ENCODE measurements at places on chromosomes 7 and 10.

DNA sequence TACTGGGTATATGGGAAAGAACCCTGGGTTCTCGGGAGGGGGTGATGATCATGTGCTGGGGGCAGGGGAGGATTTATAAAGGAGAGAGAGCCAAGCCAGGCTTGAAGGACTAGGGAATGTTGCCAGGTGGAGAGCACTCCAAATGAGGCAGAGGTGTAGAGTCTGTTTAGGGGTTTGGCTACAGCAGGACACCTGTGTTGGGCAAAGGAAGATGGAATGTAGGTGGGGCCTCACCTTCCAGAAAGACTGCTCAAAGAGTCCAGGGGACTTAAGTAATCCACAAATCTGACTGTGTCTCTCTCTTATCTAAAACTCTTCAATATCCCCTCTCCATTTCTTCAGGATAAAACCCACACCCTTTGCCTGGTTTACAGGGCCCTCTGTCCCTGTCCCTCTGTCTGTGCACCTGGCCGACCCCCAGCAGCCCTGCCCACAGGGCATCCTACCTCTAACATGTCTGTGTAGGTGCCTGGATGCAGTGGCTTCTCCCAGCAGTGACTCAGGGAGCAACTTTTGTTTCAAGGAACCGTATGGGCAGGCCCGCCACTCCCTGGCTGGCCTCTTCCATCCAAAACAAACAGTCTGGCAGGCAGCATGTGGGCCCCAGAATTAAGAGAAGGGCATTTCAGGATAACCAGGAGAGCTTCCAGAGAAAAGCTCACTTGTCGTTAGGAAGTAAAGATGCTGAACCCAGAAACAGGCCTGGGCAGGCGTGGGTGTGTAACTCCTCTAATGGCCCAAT is 10.6 kb upstream of the PLEKHA1 start:
- DNase-seq = no peak

DNA sequence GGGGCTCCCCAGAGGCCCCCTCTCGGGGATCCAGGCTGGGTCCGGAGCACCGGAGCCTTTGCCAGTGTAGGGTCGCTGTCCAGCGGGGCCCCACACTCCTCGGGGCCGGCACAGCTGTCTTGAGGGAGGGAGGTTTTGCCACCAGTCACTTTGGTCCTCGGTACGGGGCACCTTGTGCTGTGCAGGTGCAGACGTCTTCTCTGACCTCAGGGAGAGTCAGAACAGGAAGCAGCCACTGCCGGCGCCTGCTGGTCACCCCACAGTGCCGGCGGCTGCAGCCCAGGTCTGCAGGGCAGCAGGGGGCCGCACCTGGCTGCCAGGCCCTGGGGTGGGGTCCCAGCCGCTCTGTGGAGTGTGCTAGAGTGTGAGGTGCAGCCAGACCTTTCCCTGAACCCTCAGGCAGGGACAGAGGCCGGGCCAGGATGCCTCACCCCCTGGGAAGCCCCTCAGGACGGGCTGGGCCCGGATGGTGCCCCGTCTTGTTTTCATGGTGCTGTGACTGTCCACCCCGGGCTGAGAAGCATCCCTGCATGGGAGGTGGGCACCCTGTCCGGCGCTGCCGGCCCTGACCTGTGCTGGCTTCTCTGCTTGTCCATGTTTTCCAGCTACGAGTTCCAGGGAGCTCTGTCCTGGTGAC is 8.2 kb downstream of the MAFK start:
- DNase-seq = no peak

GRCh38 chr10:14371581-14371980 is 40.9 kb upstream of the FRMD4A start:
- no peak for DNase-seq

- DNase-seq = no peak
Observed at GRCh38 chr7:19772306-19772705, 1.1 kb downstream of the TMEM196 start.

DNA sequence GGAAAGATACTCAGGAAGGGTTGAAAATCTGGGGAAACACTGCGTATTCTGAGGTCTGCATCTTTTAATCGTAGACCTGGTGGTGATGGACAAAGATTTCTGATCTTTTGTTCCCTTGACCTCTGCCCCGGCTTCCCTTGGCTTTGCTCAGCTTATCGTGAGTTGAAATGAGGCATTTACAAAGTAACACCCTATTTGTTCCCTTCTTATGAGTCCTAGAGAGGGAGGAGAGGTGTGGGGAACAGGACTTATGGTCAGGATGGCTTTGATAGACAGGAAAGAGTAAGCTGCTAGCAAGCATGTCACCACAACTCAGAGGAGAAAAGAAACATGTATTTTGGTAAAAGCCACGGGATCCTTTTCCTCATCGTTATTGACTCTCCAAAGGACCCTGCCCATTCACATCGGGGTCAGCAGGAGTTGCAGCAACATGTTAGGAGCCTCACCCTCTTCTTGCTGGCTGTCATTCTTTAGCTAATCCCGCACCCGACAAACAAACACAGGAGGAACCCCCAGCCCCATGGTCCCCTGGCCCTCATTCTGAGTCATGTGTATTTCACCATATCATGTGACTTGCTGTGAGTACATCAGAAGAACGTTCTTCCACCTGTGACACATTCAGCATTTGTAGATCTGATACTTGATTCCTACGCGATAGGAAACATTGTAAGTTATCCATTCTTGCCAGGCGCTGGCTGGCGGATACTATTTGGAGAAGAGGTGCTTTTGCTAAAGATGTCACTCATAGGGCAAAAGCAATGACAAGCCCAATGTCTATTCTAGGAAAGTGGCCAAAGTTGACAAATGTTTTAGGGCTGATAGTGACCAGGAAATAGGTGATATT is 170.1 kb downstream of the RTKN2 start:
- no peak for DNase-seq

DNA sequence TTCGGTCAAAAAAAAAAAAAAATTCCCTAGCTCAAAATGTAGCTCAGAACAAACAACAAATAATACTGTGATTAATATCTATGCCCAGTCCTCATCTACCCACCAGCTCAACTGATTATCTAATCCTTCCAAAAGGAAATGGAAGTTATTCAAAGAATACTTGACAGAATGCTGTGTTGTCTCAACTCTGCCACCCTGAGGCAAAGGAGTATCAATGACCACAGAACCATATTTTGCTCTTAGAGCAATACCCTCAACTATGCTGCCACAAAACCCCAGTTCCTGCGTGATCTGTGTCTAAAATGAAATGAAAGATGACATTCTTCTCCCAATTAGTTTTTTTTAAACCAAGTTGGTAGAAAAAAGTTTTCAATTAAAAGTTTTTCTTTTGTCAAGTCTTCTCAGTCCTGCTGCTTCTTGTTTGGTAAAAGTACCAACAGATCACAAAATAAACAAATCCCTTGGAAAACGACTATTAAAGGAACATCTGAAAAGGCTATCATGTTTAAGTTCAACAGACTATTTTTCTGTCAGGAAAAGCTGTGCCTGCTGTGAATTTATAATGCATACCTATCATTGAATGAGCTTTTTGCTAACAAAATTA is 21.6 kb downstream of the RBM28 start:
- DNase-seq = peak; percentile 7

GRCh38 chr7:16083931-16084330 is 337.4 kb downstream of the CRPPA start:
- DNase-seq = no peak

DNA sequence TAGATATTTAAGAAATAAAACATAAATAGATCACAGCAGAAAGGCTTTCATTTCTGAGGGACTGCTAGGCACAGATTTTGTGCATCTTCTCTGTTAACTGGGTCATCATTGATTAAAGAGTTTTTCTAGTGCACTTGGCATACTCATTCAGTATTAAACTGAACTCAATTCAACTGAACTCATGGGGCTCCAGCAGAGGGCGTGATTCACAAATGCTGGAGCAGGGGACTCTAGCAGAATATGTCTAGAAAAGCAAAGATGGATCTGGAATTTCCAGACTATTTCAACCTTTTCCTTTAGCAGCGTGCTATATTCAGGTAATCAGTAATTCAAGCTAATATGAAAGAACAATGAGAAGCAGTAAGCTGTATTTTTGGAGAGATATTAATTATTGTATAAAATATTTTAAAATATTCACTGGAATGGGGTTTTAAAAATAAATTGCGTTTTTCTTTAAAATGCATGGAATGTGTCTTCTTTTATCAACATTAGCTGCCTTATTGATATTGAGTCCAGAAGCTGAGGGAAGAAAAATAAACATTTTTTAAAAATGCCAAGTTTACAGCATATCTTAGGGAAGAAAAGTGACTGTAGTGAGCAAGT is 296.8 kb upstream of the CACNA2D1 start:
- DNase-seq = no peak

DNA sequence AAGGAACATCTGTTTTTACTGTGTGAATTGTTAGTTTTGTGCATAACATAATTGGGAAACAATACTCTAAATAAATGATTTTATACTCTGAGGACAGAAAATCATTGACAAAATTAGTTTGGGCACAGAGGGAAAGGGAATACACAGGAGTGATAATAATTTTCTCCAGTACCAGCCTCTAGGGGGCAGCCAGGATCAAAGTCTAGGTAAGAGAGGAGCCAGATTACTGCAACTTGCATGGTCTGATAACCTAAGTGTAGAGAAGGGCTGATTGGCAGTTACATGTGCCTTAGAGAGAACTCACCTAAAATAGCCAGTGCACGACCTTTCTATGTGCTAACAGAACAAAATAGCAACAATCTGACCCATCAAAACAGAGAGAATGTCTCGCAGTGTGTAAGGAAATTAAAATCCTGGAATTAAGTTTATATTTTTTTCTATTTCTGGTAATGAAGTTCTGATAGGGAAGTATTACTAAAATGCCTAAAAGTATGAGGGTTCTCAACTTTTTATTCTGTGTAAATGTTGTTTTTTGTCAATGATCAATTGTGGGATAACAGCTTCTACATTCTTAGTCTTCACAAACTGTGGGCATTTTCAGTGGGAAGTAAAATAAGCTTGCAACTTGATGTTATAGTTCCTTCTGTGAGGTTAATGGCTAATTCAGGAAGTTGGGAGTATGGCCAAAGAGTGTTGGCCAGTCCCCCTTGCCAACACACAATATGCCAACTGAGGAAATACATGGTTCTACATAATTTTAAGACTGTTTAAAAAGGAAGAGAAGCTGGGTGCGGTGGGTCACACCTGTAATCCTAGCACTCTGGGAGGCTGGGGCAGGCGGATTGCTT is 66.4 kb downstream of the EXOC6 start:
- DNase-seq = peak; percentile 35

GRCh38 chr10:102814453-102814871 is 22.8 kb downstream of the CYP17A1 start:
- no peak for DNase-seq

- peak; percentile 83 for DNase-seq
Observed at GRCh38 chr7:143884969-143885559, 16.9 kb downstream of the TCAF1 start.

GRCh38 chr10:71580926-71581325 is 138.7 kb downstream of the C10orf105 start:
- no peak for DNase-seq

DNA sequence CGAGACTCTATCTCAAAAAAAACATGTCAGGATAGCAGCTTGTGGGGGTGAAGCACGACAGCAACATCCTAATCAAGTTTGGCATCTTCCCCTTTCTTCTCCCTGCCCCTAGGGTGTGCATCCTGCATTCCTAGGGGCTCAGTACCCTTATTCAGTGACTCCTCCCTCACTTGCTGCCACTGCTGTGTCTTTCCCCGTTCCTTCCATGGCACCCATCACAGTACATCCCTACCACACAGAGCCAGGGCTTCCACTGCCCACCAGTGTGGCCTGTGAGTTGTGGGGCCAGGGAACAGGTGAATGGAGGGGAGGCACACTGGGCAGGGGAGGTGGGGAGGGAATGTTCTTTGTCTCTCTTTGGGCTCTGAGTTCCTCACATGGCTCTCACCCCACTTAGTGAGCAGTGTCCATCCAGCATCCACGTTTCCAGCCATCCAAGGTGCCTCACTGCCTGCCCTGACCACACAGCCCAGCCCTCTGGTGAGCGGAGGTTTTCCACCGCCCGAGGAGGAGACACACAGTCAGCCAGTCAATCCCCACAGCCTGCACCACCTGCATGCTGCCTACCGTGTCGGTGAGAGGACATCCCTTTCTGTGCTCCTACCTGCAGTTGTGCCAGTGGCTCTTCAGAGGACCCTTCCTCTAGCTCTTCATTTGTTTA is 11.4 kb downstream of the NDST2 start:
- no peak for DNase-seq

DNA sequence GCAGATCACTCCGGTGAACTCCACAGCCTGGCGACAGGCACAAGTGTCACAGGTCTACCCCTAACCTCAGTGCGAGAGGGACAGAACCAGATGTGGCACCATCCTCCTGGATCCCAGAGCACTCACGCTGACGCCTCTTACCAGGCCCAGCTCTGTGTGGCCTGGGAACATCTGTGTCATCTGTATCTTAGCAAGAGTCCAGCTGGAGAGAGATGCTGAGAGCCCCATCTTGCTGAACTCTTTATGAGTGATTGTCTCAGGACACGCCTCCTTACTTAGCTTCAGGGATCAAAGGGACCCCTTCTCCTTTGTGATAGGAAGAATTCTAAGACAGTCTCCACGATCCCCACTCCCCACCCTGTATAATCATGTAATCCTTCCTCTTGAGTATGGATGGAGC is 10.0 kb upstream of the PROSER2 start:
- DNase-seq = no peak

DNA sequence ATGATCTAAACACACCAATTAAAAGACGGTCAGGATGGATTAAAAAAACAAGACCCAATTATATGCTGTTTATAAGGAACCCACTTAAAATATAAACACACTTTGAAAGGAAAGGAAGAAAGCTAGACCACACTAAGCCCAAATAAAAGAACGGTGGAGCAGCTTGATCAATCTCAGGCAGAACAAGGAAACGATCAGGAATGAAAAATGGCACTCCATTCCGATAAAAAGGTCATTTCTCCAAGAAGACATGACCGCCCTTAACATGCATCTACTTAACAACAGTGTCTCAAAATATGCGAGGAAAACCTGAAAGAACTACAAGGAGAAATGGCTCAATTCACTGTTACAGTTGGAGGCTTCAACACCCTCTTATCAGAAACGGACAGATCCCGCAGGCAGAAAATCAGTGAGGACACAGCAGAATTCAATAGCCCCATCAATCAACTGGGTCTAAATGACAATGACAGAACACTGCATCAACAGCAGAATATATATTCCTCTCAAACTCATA is 210.0 kb downstream of the MAD1L1 start:
- DNase-seq = no peak

- no peak for DNase-seq
Observed at GRCh38 chr7:30681815-30682211, 443 bp downstream of the CRHR2 start.

DNA sequence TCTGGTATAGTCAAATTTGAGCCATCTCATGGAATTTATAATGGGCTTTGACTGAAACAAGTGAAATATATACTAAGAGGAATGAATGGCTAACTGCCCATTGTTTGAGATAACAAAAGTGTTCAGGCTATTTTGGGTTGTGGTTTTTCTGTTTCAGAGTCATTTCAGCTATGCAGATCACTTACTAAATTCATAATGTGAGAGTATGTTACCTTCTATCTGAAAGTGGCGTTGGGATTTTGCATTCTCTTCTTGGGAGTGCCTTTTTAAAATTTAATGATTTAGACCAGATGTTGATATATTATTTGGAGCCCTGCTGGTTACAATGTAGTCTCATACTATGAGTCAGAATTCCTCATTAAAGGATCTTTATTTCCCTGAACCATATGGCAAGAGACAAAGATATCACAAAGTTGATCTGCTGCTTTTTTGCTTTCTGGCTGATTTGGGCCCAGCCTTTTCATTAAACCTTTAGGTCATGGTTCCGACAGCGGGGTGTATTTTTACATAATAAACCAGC is 10.4 kb downstream of the VCL start:
- DNase-seq = no peak

- DNase-seq = no peak
Observed at GRCh38 chr7:51290702-51291540, 25.7 kb downstream of the COBL start.
